ENCODE measurements at places on chromosomes 13 and 19. TPM values are rescaled to one million over a fixed set of nuclear protein-coding genes. Genes with fewer than 3 reads are reported as not detected.

DNA sequence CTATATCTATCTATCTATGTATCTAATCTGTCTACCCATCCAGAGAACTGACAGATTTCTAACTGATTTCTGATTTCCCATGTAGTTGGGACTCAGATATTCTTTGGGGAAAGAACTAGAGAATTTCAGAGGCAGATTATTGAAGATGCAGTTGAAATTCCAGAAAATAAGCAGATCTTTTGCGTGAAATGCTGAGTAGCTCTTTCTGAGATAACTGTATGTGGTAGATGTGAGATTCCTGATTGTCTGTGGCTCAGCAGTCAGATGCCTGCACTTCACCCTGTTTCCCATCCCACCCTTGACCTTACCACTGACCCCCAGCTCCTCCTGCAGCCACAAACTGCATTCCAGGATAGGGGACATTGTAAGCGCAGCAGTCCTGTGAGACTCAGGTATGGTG, 61.5 kb downstream of the DGKH start:
- no peak for DNase-seq

The HCN2 gene
- polyA plus RNA-seq = 0.09 TPM

The IGFL3 gene
- not detected for polyA plus RNA-seq

GRCh38 chr13:110215606-110216005, 91.4 kb downstream of the COL4A1 start:
- no peak for DNase-seq

- peak; percentile 75 for DNase-seq
Observed at GRCh38 chr19:5967994-5968430, 9.9 kb downstream of the RANBP3 start.

- peak; percentile 8 for DNase-seq
Observed at GRCh38 chr19:8641908-8642547, 11.6 kb downstream of the NFILZ start.

- DNase-seq = no peak
Observed at GRCh38 chr13:64007339-64007738, 2591.7 kb upstream of the PCDH20 start.

The ZNF528 gene
- polyA plus RNA-seq = 65.7 TPM

The ZNF154 gene
- 47.8 TPM for polyA plus RNA-seq

DNA sequence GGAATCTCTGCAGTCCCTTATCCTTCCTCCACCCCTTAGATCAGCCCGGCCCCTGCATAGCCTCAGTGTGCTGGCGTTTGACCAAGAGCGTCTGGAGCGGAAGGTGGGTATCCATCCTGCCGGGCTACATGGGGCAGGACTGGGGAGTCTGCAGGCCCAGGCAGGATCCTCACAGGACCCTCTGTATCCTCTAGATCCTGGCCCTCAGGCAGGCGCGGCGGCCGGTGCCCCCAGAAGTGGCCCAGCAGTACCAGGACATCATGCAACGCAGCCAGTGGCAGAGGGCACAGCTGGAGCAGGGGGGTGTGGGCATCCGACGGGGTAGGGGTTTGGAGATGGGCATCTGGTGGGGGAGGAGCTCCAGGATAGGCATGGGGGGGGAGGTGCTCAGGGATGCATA, 8.9 kb downstream of the PODNL1 start:
- DNase-seq = no peak

DNA sequence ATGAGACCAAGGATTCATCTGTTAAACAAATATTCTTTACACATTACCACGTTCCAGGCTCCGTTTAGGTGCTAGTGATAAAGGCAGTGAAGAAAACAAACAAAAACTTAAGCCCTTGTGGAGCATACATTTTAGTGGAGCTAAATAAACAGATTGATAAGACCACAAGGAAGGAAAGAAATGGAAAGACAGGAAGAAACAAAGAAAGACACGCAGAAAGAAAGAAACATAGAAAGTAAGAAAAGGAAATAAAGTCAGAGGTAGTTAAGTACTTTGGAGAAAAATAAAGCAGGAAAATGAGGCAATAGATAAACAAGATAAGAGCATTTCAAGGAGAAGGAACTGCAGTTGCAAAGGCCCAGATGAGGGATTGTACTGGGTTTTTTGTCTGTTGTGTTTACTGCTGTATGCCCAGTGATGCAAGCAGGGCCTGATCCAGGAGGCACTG, 998 bp downstream of the NFKBIB start:
- DNase-seq = no peak

DNA sequence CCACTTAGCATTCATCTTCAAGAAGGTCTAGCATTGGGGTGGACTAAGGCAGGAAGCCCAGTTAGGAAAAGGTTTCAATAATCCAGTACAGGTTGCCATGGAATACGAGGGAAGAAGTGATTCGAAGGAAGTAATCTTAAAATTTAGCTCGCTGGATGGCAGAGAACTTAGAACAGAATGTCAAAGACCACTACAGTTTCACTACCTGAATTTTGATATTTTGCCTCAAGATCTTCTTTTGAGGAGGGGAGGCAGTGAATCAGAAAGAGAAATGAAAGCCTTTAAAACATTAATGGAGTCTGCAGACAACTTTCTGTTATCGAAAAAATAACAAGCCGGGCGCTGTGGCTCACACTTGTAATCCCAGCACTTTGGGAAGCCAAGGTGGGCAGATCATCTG, 7.0 kb upstream of the RAB8A start:
- no peak for DNase-seq

The CRX gene
- polyA plus RNA-seq = 0.16 TPM

DNA sequence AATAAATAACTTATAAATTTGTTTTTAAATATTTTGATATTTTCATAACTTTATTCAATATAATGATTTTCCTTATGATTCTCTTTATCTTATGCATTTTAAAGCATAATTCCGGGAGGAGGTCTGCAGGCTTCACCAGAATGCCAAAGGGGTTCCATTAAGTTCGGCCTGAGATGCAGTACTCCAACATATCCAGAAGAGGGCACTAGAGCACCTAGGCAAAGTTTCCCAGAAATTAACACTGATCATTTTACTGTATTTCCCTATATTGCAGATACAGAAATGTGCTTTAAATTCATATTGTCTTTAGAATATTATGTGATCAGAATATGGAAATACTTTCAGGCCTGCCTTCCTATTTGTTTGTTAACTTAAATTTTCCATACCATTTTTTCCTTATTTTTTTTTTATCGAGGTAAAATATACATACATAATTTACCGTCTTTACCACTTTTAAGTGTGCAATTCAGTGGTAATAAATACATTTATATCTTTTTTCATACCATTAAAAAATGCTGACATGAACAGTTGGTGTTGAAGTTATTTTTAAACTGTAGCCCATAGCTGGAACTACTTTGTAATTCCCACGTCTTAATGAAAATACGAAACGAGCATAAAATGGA, 58.9 kb upstream of the TM9SF2 start:
- DNase-seq = peak; percentile 41

The CCDC70 gene
- polyA plus RNA-seq = not detected

The SMIM44 gene
- not detected for polyA plus RNA-seq

The NANOS3 gene
- polyA plus RNA-seq = 2.5 TPM

DNA sequence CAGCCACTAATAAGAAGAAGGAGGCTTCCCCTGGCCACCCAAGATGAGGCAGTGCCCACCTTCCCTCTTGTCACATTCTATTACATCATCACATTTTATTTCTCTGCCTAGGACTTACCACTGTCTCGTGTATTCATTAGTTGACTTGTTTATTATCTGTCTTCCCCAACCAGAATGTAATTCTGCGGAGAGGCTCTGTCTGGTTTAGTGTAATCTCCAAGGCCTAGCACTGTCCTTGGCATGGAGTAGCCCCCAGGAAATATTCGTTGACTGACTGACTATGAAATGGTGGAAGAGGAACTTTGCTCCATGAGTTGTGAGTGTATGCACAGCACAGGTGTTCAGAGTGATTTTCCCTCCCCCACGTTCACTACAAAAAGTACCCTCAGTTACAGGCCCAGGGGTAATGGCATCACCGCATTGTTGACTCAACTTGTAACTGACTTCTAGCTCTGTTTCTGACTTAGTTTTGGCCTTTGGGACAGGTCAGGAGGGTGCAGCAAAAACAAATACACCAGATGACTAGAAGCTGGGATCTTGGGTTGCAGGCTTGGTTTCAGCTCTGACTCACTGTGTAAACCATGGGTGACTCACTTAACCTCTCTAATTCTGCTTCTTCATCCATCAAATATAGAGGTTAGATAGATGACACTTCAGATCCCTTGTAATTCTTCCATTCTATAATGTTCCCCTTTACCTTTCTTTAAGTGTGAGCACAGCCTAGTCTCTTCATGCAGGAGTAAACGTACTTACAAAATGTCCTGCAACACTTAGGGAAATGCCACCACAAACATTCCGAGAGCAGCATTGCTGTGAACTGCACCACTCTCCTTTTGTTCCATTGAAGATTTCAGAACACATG, 229.7 kb downstream of the KCNRG start:
- no peak for DNase-seq

- no peak for DNase-seq
Observed at GRCh38 chr19:3462991-3463713, 17.2 kb downstream of the SMIM24 start.

DNA sequence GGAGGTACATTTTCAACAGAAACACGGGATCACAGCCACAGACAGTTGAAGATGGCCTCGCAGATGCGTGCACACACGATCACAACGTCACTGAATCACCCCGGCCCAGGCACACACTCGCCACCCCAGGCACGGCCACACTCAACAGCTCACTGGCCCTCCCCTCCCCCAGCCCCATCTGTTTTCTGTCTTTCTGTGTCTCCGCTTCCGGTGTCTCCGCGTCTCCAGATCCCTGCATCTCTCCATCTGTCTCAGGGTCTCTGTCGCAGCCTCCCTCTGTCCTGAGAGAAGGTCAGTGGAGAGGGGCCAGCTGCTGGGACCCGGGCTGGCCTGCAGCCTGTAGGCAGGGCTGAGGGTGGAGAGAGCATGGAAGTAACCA, 3.8 kb upstream of the ATP1A3 start:
- no peak for DNase-seq

The PSG3 gene
- not detected for polyA plus RNA-seq

DNA sequence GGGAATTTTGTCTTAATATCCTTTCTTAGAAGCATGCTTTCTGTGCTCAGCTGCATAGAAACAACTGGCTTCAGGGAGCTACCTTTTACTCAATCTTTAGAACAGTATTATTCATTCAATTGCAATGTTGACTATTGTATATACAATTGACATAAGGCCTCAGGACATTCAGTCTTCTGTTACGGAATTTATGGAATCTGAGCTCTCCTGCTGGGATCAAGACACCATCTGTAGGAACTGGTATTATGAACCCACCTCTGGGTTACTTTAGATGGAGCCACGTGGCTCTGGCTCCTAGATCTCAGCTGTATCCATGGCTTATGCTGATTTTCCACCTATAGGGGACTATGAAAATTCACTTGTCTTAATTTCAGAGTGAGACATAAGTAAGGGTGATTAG, 716.2 kb upstream of the GPC6 start:
- no peak for DNase-seq

GRCh38 chr19:44451687-44452086, 3.4 kb upstream of the ZNF229 start:
- no peak for DNase-seq

DNA sequence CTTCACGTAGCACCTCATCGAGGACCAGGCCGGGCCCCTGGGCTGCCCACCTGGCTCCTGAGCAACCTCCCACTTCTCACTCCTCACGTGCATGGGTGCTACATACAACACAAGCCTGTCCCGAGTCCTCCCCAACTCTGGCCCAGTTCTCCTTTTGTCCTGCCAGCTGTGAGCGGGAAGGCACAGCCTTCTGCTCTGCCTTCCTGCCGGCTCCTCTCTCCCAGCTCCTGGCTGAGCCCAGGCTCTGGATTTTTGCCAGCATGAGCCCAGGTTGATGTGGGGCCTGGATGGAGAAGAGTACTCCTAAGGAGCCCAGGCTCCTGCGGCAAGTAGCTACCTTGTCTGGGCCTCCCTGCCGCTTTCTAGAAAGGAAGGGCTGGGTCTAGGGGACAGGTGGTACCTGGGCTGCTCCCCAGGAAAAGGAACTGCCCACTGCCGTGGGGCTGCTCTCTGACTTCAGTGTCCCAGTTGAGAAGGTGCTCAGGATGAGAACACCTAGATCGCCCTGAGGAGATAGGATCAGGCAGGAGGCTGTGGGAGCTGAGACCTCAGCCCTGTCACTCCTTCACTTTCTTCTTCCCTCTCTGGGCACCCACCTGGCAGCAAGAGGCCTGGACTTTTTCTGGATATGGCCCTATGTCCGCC, 23.6 kb downstream of the LYL1 start:
- DNase-seq = no peak

DNA sequence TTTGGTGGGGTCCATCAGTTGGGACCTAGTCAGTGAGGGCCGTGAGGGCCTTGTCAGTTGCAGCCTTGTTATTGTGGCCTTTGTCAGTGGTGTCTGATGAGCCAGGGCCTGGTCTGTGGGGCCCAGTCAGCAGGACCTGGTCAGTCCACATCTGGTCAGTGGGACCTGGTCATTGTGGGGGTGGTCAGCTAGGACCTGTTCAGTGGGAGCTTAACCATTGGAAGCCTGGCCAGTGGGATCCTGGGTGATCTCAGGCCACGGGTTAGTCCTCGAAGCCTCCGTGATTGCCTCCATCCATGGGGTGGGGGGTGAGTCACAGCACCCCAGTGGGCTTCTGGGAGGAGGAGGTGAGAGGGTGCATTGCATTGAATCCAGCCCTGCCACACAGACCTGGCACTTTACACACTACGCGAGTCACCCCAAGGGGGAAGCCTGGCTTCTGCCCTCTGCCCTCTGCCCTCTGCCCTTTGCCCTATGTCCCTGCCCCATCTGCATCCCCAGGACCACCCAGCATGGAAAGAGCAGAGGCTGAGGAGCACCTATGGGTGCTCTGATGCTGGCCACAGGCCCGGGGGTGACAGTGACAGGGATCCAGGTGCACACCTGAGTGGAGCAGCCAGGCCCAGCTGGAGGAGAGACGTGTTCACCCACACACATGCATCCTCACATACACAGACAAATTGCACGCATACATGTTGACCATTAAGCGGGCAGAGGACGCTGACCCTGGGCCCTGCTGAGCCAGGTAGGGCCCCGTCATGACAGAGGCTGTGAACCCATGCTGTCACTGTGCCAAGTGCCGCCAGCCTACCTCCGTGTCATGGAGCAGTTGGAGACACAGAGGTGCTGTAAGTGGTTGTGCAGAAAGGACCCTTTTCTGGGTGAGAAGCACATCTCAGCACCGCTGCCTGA, 59.8 kb upstream of the TPM4 start:
- no peak for DNase-seq

DNA sequence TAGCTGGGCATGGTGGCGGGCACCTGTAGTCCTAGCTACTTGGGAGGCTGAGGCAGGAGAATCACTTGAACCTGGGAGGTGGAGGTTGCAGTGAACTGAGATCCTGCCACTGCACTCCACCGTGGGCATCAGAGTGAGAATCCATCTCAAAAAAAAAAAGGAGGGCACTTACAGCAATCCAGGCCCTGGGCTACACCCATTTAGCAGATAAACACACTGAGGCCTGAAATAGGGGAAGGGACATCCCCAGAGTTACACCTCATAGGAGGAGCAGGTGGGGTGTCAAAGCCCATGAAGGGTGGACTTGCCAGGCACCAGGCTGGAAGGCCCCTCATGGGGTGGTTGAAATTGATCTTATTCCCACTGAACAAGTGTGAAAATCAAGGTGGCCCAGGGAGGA, 13.9 kb upstream of the PLAUR start:
- no peak for DNase-seq

The NUDT15 gene
- polyA plus RNA-seq = 18.5 TPM

- DNase-seq = peak; percentile 45
Observed at GRCh38 chr13:74966814-74967424, 515.0 kb downstream of the TBC1D4 start.

The C19orf44 gene
- polyA plus RNA-seq = 19.2 TPM

The GZMM gene
- 0.32 TPM for polyA plus RNA-seq

The BRME1 gene
- 6.9 TPM for polyA plus RNA-seq

The KLF16 gene
- polyA plus RNA-seq = 7.9 TPM

The MCOLN1 gene
- polyA plus RNA-seq = 12.9 TPM

Measured in right lung (tissue), 10 donors.